ENCODE measurements at places on chromosomes 12 and 14.

DNA sequence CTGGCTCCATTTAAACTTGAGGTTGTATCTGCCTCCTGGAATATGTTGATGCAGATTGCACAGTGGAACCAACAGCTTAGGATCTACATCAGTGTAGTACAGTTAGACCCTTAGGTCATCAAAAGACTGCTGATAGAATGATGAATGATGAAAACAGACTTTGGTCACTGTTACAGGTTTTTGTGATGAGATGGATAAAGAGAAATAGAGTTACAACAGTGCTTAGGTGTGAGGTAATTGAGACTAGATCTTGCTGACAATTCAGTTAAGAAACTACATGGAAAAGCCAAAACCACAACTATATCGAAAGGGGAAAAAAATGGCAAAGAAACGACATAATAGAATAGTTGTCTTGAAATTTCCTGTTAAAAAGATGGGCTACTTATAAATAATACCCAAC is 145.7 kb upstream of the LMNTD1 start:
- no peak for DNase-seq

DNA sequence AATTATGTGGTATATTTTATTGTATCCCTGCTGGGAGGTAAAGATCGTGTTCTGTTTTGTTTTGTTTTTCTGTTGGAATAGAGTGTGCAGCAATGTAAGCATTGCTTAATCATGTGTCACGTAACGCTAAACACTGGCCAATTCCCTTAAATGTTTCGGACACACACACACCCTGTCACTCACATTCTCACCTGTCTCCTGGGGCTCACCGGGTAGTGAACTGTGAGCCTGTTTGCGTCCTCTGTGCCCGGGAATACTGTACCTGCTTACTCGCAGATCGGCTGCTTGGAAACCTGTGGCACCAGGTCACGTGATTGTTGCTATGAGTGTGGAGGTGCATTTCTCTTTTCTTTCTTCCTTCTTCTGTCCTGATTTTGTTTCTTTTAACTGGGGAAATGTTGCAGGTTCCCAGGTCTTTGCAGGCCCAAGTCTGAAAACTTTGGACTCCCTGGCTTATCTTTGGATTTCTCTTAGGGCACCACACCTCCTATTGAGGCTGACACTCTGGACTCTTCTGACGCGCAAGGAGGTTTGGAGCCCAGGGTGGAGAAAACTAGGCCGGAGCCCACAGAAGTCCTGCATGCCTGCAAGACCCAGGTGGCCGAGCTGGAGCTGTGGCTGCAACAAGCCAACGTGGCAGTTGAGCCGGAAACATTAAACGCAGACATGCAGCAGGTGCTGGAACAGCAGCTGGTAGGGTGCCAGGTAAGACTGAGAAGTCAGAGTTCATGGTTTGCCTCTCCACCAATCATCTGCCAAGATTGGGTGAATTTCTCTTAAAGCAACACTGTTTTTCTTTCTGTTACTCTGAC is 181.1 kb downstream of the ESR2 start:
- no peak for DNase-seq

DNA sequence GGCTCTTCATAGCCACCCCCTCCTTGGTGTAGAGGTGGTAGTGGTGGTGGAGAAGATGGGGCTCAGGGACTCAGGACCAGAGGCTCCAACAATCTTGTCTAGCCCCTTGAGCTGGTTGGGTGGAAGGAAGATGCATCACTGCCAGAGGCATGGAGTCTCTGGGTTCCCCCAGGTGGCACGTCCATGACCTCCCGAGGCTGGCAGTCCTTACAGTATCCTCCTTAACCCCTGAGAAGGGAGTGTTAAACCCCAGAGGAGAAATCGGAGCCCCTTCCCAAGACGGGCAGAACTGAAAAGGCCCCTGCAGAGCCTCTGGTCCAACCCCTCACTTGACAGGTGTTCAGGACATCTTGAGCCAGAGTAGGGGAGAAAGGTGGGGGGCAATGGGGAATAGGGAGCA is 9.1 kb downstream of the KRT83 start:
- no peak for DNase-seq

DNA sequence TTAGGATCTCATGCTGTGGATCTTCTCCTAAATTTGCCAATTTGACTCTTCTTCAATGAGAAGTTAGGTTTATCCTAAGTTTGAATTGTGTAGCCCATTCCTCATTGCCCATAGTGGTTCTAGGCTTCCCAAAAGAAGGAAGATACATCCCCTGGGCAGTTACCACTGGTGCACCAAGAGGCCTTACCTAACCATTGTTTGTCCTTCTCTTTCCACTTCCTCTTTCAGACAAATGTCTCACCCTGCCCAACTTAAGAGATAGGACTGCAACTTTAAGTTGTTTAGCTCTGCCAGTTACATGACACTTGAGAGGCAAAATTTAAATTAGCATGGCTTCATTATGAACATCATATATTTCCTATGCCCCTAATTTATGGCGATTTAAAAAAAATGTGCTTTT is 9.4 kb upstream of the KCNH3 start:
- no peak for DNase-seq

DNA sequence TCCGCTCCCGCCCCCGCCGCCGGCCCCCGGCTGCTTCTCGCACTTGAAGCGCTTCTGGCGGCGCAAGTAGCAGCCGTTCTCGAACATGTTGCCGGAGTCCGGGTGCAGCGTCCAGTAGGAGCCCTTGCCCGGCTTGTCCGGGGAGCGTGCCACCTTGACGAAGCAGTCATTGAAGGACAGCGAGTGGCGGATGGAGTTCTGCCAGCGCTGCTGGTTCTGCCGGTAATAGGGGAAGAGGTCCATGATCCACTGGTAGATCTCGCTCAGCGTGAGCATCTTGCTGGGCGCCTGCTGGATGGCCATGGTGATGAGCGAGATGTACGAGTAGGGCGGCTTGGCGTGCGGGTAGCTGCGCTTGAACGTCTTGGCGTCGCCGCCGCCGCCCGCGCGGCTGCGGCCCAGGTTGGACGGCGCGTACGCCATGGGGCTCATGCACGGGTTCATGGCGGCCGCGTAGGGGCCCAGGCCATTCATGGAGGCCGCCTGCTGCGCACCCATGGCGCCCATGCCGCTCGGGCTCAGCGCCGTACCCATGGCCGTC is 3.0 kb downstream of the FOXA1 start:
- no peak for DNase-seq

- DNase-seq: peak; percentile 95
Observed at GRCh38 chr12:126772171-126772864, 1494.7 kb upstream of the TMEM132C start.
